Activated CD8-positive, alpha-beta memory T cell treated with anti-CD3 and anti-CD28 coated beads for 4 hours (primary cell): ENCODE measurements at places on chromosomes 16 and 17.

DNA sequence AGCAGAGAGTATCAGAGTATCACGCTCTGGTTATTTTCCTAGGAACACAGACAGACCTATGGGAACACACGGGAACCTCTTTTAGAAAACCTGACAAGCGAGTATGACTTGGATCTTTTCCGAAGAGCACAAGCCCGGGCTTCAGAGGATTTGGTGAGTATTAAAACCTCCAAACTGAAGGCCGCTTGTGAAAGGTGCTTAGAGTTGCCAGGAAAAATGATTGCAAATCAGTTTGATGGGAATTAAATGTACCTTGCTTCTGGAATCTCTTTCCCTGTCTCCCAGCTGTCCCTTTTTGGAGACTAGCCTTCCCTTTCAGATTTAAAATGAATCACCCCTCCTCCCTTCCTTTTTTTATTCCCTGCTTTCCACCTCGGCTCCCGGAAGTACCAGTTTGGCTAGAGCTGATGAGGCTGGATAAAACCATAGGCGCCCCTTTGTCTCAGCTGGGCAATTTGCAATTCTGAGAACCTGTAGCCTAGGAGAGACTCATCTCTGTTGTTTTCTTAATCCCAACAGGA lies 27.3 kb downstream of the KAT7 start:
- no peak for DNase-seq

- DNase-seq: no peak
These were observed 1.5 kb downstream of the GEMIN4 start for GRCh38 chr17:750431-751037.

- peak; percentile 67 for DNase-seq
These were observed 6.5 kb downstream of the SCGB1C2 start for GRCh38 chr17:143785-144281.

GRCh38 chr17:78368854-78369495 lies 9.1 kb upstream of the SOCS3 start:
- no peak for DNase-seq

- no peak for DNase-seq
These were observed 155.3 kb downstream of the PITPNC1 start for GRCh38 chr17:67532326-67532871.
